Activated naive CD4-positive, alpha-beta T cell (primary cell): ENCODE measurements at places on chromosomes 11 and 22.

GRCh38 chr11:117717485-117718314, 79.3 kb downstream of the DSCAML1 start:
- no peak for DNase-seq

DNA sequence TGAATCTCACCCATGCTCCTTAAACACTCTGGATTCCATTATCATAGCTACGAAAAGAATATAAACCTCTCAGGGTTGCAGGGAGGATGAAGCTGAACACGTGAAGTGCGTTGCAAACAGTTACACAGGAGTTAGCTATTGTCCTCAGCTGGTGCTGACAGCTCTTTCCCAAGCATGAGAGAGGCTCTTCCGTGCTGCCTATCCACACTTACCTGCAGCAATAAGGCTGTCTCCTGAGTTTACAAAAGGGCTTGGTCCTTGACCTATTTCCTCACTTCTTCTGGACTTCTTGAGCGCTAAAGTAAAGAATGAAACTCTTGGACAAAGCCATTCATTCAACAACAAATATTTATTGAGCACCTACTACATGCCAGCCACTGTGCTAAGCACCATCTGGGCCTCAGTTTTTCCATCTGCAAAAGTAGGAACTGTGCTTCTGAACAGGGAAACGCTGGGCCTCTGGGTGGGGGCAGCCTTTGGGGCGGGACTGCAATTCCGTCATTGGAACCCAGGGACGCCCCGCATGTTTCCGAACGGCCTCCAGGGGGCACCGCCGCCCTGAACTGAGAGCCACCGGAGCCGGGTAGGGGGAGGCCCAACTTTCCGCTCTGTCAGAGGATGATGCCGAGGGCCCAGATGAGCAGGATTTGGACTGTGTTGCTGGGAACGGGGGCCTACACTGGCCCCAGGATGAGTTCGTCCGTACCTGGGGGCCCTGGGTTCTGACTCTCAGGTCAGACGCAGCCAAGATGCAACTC, 651 bp upstream of the ARL2 start:
- peak; percentile 82 for DNase-seq

DNA sequence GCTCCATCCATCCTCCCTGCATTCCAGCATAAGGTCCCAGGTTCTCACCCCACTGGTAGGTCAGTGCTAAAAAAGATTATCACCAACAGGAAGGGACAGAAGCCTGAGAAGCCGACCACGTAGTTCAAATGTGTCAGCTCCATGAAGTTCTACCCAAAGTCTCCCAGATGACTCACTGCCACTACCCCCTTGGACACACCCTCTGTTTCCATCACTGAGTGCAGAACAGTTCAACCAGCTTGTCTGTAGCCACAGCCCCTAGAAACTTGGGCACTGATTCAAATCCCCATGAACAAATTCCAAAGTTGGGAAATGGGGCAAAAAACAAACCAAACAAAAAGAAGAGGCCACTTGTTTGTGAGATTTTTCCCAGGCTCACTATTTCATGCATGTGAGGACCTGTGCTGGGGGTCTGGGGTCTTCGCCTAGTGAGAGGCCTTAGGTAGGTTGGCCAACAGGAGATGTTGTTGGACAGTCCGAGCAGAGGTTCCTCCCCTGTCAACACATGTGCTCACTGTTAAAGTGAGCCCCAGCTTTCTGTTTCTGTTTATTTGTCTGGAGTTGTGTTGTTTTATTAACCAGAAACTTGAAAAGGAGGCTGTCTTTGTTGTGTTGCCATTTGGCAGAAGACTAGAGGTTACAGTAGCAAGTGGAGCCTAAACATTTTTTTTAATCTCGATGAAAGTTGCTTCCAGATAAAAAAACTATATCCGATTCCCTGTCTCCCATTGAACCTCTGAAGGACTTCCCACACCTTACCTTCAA, 24.2 kb upstream of the FLI1 start:
- DNase-seq: no peak

- DNase-seq: no peak
These were observed 7.7 kb upstream of the SCGB1D1 start for GRCh38 chr11:62182147-62182891.

GRCh38 chr11:34234086-34234740, 123.6 kb downstream of the ABTB2 start:
- peak; percentile 58 for DNase-seq

GRCh38 chr11:24421766-24422165, 75.1 kb upstream of the LUZP2 start:
- no peak for DNase-seq

DNA sequence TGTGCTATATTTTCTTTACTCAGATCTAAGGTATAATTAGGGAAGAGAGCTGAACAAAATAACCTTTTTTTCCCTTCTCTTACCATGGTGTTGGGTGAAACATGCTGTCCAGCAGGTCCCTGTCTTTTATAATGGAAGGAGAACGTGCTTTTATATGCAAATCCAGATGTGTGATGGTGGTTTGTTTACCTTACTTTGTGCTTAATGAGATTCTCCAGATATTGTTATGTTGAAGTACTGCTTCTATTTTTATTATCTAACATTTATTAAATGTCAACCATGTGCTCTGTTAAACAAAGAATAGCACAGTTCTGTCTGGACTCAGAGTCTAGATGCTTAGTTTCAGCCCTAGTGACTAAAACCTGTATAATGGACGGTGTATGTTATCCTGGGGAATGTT, 10.1 kb upstream of the GRIK4 start:
- no peak for DNase-seq

DNA sequence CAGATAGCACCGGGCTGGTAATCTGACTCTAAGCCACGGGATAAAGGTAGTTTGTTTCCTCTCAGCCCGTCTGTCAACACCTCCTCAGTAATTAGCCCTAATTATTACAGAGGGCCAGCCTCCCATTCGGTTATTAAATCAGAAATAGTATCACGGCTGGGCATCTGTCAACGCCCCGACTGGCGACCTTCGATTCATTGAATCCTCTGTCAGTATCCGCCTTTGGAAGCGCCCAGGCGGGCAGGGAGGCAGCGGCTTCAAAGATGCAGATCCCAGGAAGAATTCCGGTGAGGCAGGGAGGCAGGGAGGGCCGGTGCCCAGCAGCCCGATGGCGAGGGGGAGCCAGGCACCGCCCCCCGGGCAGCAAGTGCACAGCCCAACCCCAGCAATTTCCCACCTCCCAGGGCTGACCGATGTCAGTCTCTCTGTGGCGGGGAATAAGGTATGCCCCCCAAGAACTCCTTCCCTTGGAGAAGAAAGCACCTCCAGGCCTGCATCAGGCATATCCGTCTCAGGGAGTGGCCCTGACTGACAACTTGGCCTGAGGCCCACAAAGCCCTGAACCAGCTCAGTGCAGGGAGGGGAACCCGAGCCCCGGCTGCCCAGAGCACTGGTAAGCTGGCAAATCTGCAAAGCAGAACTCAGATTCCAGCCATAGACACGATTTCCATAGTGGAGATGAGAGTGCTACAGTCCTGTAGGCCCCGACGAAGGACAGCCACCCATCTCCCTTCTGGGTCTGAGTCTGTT, 11.4 kb downstream of the GNB1L start:
- no peak for DNase-seq

DNA sequence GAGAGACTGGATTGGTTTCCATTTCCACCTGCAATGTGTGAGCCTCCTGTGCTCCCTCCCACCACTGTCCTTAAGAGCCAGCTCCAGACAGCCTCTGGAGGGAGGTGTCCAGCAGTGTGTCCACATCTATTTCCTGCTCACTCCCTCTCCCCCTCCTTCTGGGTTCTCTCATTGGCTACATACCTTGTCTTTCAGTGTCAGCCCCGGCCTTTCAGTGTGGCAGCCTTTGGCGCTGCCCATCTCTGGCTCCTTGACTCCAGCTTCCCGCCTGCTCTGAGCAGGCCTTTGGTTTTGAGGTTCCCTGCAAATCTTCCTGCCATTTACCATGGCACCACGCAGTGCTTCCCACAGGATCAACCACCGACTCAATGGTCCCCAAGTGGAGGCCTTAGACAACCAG, 19.0 kb upstream of the PTPRJ start:
- DNase-seq: no peak

DNA sequence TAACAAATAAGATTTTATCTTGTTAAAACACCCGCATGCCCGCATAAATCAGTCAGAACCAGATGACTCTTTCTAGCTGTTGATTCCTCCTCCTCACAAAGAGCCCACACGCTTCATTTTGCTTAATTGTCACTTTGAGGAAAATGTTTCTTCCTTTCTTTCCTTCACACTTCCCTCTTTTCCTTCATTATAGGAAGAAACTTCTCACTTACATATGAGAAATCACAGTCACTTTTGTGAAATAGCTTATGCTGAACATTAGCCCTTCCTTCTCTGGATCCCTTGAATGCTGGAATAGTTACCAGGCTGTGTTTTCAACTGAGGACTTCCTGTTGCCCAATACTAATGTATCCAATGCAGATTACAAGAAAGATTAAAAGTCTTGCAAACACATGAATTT, 5.8 kb downstream of the MS4A6E start:
- no peak for DNase-seq

DNA sequence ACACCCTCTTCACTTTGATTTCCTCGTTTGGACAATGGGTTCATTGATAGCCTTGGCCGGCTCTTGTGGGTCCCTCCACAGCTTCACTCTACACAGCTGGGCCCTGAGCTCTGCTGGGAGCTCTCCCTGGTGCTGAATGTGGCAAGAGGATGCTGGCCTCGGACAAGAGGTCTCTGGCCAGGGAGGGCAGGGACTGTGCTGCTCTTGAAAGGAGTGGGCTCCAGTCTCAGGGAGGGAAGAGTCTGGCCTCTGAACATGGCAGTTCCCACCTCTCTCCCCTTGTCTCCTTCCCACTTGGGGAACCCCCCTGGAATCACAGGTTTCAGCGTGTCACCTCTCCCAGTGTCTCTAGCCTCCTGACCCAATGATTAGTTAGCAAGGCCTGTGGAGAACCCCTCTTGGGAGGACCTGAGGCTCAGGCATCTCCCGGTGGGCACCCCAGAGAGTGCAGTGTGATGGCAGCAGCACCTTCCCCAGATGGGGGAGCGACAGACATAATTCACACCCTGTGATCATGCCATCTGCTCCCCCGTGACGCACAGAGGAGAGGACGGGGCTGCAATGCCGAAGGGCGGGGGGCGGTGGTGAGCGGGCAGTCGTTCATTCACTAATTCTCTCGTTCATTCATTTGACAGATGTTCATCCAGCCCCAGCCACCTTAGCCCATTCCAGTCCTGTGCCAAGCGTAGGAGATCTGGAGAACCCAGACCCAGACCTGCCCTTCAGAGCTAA, 2.8 kb upstream of the CABP7 start:
- DNase-seq: no peak

DNA sequence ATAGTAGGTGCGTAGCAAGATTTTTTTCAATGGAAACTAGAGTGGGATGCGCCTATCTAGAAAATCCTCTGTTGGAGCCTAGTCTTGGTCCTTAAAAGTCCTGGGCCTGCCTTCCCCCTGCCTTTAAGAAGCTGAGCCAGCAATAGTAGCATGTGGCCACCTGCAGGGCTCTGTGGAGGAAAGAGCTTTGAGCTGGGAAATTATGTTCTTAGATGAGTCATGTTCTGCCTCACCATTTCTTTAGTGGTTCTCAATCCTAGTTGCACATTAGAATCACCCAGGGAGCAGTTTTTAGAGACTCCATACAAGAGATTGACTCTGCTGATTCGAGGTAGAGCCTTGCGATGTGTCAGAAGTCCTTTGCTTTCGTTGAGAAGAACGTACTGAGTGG, 133.5 kb downstream of the COMMD9 start:
- no peak for DNase-seq

DNA sequence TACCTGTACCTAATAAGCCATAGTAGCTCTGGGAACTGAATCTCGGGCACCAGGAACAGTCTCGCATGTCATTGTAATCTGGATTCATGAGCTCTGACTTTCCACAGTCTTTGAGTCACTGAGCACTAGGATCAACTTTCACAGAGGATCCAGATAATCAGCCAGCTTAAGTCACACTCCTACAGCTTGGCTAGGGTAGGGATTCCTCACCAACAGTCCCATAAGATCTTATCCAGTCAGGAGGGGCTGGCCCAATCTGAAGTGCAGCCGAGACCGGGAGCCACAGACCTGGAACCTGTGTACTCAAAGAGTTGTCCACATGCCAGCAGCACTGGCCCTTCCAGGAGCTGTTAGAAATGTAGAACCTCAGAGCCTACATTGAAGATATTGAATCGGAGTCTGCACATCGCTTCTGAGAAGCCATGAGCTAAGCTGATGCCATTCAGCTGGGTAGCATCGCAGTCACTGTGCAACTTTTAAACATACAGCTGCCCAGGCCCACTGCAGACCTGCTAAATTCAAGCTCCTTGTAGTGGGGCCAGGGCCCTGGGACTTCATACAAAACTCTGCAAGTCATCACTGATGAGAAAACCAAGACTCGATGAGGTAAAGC, 538.8 kb upstream of the B3GAT1 start:
- no peak for DNase-seq

DNA sequence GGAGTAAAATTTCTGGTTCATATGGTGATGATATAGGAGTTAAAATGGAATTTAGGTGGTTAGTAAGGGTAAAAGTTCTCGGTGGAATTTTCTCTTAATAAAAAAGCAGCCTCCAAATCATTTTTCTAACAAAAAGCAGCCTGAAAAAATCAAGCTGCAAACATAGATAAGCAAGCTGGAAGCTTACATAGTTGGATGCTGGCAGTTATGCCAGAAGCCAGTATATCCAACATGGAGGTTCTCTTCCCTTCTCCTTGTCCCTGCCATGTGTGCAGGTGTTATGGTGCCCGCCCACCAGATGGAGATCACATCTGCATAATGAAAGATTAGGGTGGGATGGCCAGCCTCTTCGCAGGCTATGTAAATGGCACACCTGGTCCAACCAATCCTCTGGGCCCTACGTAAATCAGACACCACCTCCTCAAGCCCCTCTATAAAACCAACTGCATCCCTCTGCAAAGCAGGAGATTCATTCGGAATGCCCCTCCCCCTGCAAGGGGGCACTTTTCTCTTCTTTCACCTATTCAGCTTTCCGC, 22.4 kb downstream of the PIWIL3 start:
- no peak for DNase-seq

DNA sequence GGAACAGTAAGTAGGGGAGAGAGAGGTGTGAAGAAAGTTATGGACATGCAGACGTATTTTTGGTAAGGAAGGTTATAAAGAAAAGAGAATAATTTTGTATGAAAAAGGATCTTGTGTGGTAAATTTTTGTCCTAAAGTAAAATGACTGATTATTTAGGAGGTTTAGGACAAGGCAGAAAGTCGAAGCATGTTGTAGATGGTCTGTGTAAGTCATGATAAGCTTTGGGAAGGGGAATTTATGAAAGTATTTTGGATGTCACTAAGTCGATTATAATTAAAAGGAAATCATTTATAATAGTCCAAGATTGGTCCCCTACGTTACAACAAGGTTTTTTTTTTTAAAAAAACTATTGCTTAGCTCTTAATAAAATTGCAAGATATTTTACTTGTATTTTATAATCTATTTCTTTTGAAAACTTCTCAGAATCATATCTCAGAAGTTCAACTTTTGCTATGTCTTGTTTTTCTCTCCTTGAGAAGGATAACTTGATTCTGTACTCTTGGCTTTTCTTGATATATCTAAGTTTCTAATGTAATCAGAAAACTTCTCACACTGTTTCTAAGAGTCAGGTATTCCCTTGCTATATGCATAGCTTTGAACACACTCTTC, 10.9 kb upstream of the CABP2 start:
- DNase-seq: no peak

- DNase-seq: no peak
These were observed 3.2 kb downstream of the TPST2 start for GRCh38 chr22:26586556-26587325.

- no peak for DNase-seq
These were observed 50.3 kb downstream of the CDKN1C start for GRCh38 chr11:2835296-2835695.
